Activated CD8-positive, alpha-beta memory T cell treated with anti-CD3 and anti-CD28 coated beads for 4 hours (primary cell): ENCODE measurements at places on chromosomes 2 and 18.

GRCh38 chr2:8676191-8676920 is 5.5 kb upstream of the ID2 start:
- no peak for DNase-seq

- DNase-seq, result no peak
Measured at GRCh38 chr2:12587729-12588522, 128.8 kb upstream of the TRIB2 start.

DNA sequence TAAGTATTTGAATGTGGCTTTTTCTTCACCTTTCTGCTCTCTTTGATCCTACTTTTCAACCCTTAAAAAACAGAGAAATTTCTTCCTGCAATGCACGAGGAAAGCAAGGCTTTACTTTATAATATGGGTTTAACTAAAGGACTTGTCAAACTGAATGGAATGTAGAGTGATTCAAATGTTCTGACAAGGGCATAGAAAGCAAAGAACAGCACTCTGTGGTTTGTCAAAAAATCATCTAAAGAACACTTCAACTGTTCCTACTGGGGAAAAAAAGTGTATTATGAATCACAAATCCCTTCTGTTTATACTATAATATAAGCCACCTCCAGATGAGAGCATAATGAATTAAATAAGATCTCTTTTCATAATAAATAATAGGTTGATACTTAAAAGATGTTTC is 45.0 kb upstream of the RIT2 start:
- no peak for DNase-seq

DNA sequence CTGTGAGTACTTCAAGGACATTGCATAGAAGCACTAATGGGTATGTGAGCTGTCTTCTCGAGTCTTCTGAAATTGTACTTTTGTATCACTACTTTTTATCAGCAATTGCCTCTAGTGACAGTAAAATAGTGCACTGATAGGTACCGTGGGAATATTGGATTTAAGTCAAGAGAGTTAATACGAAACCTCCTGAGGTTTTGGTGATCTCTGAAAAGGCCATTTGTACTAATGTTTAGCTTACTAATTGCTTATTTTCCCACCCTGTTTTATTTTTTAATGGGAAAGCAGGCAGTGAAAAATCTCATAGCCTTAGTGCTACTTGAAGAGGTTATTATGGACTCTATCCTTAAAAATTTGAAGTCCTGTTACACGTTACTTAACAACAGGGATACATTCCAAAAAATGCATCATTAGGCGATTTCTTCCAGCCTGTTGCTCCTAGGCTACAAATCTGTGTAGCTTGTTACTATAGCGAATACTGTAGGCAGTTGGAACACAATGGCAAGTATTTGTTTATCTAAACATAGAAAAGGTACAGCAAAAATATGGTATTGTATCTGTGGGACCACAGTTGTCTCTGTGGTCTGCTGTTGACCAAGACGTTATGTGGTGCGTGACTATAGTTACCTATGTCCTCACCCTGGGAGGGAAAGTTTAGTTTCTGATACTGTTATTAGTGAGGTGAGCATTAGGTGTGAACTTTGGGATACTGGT is 65.9 kb downstream of the CAB39 start:
- DNase-seq, result no peak

GRCh38 chr2:69554981-69555380 is 88.6 kb downstream of the AAK1 start:
- no peak for DNase-seq

DNA sequence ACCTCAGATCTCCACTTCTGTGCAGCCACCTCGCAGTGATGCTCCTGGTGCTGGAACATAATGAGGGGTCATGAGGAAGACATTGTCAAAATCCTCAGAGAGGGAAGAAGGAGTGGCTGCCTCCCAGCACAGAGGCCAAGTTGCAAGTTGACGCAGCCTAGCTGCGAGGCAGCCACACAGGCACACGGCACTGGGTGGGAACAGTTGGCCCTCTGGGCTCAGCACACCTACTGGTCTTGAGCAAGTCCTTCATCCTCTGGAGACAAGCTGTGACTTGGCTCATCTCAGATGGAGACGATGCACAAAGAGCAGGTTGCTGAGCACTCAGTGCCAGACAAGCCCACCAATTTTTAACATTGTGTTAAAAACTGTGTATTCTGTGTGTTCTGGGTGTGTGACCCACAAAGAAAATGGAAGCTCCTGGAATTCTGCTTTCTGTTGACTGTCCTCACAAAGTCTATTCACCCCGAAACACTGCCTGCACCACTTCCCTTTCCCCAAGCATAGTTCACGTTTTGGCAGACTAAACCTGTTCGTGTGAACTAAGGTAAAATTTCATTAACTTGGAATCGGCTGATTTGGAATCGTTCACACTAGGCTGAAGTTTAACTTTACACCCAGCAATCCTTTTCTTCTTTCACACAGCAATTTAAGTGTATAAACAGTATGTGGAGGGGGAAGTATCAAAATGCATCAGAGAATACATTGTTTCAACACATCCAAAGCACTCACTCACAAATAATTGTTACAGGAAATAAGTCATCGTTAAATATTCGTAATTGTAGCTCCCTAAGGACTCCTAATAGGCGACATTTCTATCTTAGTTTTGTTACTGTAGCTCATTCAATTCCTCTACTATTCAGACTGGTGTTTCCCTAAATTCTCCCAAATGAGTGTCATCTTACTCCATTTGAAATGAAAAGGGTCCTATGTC is 266.6 kb upstream of the ID2 start:
- no peak for DNase-seq

- DNase-seq, result no peak
Measured at GRCh38 chr2:19456705-19457309, 98.4 kb upstream of the OSR1 start.

DNA sequence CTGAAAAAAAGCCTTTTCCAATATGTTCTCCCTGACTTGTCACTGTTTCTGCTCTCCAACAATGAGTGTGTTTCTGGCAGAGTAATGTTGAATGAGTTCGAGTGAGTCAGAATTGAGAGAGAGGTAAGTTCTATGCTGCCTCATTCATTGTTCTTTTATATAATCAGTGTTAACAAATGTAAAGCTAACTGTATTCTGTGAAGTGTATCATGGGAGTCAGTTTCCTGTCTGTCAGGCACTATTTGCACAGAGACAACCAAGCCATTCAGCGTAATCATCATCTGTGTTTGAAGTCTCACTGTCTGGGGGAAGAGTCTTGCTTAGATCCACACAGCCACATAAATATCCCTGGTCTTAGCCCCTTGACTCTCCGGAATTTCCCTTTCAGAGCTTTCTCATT is 22.0 kb upstream of the UPP2 start:
- DNase-seq, result no peak

GRCh38 chr18:55509631-55510324 is 78.2 kb downstream of the TCF4 start:
- DNase-seq, result no peak

- DNase-seq, result no peak
Measured at GRCh38 chr2:43100883-43101662, 125.3 kb downstream of the ZFP36L2 start.
